Activated naive CD4-positive, alpha-beta T cell treated with Interleukin-2 at 50 U/mL for 16 hours (primary cell): ENCODE measurements at places on chromosomes 7 and 10.

DNA sequence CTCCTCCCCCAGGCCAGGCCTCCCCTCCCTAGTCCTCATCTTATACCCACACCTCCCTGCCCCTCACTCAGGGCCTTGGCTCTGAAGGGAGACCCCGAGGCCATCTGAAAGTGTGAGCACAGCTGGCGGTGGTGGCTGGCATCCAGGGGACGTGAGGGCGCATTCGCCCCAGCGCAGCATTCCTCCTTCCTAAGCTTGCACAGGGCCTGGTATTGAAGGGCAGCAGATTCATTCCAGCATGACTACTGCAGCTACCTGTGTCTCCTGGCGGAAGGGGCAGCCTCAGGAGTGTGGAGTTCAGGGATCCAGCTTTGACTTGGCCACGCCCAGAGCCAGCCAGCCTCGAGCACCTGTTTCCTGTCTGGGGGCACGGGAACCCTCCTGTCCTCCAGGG lies 72.6 kb downstream of the PARP12 start:
- DNase-seq, result no peak

DNA sequence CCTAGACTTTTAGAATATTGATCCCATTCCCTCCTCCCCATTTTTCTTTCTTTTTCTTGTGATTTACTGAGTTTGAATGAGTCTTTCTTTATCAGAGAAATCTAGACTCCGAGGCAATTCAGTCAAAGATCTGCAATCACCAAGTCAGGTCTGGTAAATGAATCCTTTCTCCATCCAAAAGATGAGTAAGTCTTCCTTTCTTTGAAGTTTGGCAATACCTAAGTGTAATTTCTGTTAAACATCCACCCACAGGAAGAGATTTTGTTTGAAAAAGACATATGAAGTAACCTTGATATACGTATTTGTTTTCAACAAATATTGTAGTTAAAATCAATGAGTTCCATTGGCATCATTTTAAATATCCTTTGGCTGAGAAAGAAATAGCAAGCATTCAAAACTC lies 58.3 kb downstream of the SLC39A12 start:
- no peak for DNase-seq

DNA sequence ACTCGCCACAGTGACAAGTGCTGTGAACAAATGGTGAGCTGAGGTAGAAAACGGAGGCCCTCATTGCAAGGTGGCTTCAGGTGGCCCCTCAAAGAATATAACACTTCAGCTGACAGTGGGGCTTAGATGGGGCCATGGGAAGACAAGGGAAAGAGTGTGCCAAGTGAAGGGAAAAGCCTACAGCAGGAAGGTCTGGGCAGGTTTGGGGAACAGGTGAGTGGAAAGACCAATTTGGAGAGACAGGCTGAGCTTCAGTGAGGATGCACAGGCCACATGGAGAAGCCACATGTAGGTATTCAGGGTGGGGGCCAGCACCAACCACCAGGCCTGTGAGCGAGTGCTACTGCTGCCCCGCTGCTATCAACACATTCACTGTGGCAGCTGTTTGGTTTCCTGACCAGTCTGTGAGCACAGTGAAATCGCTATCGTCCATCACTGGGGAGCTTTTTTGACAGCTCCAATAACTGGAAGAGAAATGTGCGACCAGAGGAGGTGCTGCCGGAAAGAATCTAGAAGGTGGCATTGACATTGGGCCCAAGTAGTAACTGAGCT lies 3.4 kb downstream of the POLD2 start:
- DNase-seq, result no peak

GRCh38 chr10:93600446-93601145 lies 439 bp downstream of the RBP4 start:
- DNase-seq, result no peak

DNA sequence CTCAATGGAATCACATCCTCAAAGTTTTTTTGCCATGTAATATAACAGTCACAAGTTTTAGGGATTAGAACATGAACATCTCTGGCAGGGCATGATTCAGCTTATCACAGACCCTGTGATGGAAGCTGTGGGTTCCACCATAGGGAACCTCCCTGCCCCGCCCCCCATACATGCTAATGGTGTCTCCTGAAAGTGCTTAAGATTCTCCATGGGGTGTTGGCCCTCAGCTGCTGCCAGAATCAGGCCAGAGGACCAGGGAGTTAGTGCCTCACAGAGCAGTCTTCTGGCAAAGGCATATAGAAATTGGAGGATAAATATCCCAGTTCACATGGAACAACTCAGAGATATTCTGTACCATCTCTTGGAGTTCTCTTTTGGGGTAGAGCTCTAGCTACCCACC lies 119.4 kb downstream of the RAB11FIP2 start:
- no peak for DNase-seq

GRCh38 chr10:70315815-70316214 lies 32.0 kb upstream of the NPFFR1 start:
- no peak for DNase-seq

DNA sequence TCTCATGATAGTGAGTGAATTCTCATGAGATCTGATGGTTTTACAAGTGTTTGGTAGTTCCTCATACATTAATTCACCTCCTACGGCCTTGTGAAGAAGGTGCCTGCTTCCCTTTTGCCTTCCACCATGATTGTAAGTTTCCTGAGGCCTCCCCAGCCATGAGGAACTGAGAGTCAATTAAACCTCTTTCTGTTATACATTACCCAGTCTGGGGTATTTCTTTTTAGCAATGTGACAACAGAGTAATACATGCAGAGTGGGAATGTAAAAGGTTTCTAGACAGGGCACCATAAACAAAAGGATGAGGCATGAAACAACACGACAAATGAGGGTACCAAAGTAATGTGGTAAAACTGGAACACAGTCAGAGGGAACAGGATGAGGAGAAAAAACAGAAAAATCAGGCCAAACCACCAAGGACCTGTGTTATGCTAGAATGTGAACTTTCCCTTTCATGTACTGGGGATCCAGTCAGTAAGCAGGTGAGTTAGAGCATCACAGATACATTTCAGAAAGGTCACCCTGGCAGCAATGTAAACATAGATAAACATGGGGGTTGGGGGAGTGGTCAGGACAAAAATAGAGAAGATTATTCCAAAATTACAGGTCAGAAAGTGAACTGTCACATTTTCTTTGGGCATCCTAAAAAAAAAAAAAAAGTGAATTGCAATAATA lies 31.9 kb downstream of the ANKRD26 start:
- no peak for DNase-seq

- no peak for DNase-seq
These were observed 4.4 kb downstream of the WDR91 start for GRCh38 chr7:135206941-135207391.
